Nephron progenitor cell (in vitro differentiated cells): ENCODE measurements at places on chromosomes 3 and 15.
A peak's percentile ranks its signal among the peaks of the same experiment; 100 is the strongest.

DNA sequence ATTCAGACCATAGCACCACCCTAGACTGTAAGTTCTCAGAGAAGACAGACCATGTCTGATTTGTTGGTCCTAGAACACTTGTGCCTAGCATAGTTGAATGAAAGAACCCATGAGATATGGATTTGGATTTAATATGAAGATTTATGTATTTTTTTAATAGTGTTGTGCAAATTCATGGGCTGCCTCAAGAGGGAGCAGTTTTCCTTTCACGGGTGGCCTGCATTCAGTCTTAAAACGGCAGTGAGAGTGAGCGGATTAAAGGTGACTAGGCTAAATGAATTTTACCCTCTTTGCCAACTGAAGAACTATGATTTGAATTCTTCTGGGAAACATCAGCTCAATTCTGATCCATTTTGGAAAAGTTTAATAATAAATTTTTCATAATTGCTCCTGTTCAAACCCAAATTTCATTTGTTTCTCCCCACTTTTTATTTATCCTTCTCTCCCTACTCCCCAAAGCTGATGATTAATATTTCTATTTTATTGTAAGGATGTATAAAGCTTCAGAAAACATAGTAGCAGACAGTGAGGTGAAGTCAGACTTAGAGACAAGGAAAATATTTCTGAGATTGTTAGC lies 67.3 kb downstream of the MORC1 start:
- peak; percentile 2 for DNase-seq

- no peak for DNase-seq
Observed at GRCh38 chr3:77303955-77304699, 264.2 kb downstream of the ROBO2 start.

- no peak for DNase-seq
Observed at GRCh38 chr3:29922992-29923746, 642.3 kb downstream of the RBMS3 start.

GRCh38 chr3:70621451-70621850 lies 309.0 kb upstream of the MDFIC2 start:
- DNase-seq = no peak
